ENCODE measurements at places on chromosomes 13 and 19.

DNA sequence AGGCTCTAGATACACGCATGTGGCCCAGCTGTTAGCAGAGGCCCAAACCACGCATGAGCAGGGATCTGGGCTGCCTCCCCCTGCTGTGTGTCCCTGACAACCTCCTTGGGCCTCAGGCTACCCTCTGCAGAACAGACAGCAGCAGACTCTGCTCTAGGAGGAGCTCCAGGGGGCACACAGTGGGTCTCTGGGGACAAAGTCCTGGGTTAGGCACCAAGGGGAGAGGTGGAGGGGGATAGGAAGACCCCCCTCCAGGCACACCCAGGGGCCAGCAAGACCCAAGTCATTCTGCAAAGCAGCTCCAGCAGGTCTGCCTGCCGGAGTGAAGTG is 8.0 kb downstream of the TINCR start:
- DNase-seq: no peak

- no peak for DNase-seq
Measured at GRCh38 chr13:59442944-59443486, 720.7 kb downstream of the DIAPH3 start.

DNA sequence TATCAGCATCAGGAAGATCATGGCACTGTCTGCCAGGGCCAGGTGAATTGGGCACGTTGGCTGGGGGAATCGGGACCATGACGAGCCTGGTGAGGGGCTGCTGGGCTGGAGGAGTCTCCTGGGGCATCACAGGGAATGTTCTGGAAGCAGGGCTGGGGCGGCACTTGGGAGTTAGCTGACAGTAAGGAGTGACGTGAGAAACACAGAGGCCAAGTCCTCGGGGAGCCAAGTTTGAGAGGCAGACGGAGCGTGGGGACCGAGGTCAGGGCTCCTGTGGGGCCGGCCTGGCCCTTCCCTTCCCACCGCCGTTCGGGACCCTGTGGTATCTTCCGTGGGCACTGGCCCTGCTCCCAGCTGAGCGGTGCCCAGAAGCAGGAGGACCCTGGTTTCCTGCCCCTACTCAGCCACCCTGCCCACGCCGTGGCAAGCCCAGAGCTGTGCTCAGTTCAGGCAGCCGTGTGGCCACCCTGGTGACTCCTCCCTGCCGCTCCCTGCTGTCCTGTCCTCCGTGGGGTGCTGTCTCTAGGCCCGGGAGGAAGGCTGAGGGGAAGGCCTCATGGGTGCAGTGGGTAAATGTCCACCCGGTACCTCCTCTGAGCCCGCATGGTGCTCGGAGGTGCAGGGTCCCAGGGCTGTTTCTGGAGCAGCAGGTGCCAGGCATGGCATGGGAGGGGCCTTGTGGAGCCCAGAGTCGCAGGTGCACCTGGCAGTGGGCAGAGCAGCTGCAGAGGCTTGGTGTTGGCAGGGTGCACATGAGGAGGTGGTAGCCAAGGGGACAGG is 25.2 kb downstream of the CRTC1 start:
- DNase-seq: no peak

DNA sequence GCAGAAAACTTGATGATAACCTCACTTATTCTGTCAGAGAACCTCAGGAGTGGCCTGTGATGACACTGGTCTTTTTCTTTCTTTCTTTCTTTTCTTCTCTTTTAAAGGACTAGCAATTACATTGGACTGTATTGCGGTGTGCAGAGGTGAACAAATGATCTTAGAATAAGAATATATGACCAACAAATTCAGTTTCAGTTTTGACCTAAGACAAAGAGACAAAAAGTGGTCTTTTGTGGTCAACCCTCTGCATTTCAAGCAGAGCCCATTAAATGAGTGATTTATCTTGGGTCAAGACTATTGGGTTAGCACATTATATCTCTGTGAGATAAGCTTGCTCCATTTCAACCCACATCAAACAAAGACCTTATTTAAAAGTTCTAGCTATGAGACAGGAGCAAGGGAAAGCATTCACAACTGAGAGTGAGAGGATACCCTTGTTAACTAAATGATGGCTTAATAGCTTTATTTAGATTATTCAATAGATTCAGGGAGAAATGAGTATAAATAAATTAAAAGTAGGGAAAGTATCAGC is 644.4 kb downstream of the PCDH9 start:
- no peak for DNase-seq

DNA sequence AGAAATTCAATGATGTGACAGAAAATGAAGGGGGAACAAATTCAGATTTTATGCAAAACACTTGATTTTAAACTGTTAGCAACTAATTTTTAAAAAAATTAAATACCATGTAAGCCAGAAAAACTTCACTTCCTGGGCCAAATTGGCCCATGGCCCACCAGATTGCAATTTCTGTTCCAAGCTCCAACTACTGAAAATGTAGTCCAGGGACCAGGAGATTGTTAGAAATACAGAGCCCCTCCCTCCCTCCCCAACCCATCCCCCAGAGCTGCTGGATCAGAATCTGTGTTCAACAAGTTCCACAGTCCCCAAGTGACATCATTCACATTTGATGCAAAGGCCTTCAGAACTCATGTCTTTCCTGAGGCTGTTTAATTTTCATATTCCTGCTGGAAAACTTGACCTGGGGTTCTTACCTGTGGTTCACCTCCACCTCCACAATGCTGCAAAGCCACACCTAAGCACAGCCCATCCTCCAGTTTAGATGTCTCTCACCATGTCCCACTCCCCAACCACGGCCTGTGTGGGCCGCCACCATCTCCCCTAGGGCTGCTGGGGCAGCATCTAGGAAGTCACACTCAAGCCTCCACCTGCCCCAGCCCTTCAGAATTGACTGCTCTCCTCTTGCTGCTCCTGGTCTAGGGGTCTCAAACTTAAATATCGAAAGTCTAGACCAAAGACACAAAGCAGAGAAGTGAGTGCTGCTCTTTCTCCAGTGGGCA is 482.0 kb downstream of the UQCRFS1 start:
- no peak for DNase-seq

DNA sequence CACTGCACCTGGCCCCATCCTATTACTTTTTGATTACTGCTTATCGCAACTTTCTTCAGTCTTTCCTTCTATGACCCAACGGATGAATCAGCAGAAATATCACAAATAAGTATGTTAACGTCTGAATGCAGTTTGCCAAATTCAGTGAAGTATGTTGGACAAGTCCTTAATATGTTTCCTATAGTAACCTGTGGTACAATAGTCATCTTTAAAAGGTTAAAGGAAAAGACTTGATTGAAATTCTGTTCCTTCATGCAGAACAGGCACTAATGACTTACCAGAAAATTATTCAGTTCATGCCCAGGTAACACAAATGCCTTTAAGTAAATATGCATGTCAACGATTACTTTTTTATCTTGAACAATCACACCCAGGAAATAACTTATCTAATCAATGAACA is 242.6 kb downstream of the KCTD12 start:
- no peak for DNase-seq

- no peak for DNase-seq
Measured at GRCh38 chr13:112963641-112964040, 5.4 kb upstream of the MCF2L start.

DNA sequence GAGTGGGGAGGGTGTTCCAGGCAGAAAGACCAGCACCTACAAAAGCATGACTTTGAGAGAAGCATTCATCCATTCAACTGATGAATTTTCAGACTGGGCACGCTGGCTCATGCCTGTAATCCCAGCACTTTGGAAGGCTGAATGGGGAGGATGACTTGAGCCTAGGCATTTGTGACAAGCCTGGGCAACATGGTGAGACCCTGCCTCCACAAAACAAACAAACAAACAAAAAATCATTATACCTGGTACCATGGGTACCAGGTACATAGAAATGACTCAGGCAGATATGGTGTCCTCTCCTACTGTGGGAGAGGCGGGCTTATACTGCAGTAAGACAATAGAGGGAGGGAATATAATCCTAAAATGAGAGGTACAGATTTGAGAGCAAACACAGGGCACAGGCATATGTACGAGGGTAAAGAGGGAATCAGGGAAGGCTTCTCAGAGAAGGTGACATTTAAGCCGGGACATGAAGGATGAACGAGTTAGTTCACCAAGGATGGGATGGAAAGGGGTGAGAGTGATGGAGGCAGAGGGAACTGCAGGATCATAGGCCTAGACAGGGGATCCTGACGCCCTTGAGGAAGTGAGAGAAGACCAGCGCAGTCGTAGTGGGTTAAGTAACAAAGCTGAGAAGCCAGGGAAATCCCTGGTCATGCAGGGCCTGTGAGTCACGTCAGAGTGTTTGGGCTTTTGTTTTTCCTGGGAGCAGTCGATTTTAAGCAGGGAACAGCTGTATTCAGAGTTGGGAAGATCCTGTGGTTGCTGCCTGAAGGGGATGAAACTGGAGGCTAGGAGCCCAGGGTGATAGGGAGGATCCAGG is 2.9 kb downstream of the CYP2S1 start:
- DNase-seq: no peak

- no peak for DNase-seq
Measured at GRCh38 chr19:57165846-57166245, 1.4 kb downstream of the DUXA start.

DNA sequence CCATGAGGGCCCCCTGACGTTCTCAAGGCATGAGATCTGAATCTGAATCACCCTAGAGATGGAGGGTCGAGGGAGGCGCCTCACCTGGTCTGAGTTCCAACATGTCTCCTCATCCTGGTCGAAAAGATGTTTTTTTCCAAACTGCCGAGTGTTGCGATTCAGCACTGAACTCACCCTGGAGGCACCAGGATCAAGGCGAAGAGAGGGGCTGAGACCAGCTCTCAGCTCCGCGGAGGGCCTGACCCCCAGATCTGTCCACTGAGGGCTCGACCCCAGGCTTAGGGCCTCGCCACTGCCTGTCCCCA is 555 bp downstream of the NR2C2AP start:
- no peak for DNase-seq

GRCh38 chr19:3608079-3608641 is 1.5 kb upstream of the TBXA2R start:
- DNase-seq: no peak

DNA sequence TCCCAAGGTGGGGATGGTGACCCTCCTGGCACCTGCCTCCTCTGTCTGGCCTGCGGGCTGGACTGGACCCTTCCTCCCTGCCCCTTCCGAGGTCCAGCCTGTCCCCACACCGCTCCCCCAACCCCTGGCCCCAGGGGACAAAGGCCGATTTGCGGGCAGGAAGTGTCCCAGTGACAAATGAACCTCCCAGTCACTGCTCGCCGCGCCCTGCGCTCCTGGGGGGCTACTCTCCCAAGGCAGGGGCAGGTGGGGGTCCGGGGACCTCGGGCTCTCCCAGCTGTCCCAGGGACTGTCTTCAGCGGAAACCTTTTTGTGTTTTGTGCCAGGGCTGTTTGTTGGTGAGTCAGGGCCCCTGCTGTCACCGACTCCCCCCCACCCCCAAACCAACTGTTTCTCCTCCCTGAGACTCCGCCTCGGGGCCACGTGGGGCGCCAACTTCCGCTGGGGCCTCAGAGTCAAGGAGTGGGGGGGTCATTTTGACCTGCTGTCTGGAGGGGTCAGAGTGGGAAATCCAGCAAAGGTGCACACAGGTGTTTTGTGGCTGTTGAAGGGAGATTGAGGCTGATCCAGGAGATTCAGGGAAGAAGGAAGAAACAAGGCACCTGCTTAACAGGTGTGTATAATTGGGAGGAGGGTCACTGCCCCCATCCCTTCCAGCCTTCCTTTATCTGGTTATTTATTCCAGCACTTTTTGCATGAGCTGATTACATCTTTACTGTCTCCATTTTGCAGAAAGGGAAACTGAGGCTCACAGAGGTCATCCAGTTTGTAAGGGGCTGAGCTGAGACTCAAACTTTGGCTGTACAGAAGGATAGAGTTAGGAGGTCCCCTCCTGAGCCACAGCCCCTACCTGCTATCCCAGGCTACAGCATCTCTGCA is 831 bp downstream of the PGPEP1 start:
- peak; percentile 71 for DNase-seq

DNA sequence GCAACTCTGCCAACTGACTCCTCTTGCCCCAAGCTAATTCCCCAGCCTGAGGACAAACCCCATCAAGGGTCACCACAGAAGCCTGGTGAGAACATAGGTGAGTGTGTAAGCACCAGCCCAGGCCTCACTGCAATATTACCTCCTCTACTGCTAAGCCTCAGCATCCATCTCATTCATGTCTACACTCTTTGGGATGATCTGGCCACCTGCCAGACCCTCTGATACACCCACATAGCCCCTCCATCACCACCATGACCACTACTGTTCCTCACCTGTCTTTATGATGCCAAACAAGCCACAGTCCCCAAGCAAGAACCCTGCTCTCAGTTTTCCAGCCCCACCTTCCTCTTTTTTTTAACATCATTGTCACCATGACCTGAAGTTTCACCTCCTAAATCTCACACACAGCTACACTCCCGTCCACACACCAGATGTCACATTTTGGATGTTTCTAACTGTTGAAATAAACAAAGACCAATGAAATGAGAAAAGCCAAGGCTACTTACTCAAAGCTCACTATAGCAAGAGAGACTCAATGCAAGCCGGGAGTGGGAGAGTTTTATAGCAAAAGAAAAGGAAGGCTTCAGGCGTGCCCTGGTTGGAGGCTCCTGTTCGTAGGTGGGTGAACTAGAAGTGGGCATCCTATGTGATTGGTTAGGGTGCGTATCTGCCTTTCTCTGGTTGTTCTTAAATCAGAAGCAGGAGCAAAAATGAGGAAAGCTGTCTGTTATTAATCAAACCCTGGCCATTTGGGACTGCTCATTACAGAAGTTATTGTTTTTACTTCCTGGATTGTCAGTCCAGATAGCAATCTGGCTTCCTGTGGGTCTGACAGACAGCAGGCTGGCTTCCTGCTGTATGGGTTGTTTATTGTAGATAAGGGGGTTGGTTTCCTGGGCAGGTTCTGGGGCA is 2.0 kb downstream of the ZNF792 start:
- no peak for DNase-seq

DNA sequence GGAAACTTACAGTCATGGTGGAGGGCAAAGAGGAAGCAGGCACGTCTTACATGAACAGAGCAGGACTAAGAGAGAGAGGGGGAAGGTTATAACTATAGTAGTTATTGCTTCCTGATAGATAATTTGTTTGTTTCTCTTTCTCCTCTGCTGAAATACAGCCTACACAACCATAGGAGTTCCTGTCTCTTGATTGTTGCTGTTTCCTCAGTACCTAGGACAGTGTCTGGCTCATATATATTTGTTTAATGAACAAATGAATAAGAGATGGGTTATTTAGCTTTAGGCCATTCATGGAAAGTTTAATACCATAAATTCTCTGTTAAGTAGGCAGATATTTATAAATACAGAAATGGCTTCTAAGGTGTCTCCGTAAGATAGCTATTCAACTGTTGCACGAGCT is 95.2 kb downstream of the PCCA start:
- no peak for DNase-seq

- DNase-seq: no peak
Measured at GRCh38 chr19:34150558-34150957, 21.7 kb upstream of the LSM14A start.

DNA sequence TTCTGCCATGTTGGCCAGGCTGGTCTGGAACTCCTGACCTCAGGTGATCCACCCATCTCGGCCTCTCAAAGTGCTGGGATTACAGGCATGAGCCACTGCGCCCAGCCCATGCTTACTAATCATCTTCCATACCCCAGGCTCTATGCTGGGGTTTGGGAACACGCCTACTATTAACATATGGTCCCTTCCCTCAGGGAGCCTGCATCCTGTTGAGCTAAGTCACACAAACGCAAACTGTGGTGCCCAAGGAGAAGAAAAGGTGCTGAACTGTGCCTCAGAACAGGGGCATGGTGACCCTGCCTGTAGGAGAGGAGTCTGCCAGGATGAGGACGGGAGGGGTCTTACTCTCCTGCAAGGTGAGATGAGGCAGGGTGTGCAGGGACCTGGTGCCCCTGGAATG is 5.6 kb downstream of the MICOS13 start:
- DNase-seq: no peak

- no peak for DNase-seq
Measured at GRCh38 chr19:44848036-44848811, 2.1 kb downstream of the NECTIN2 start.

- no peak for DNase-seq
Measured at GRCh38 chr19:53621885-53622740, 9.7 kb upstream of the DPRX start.
